ENCODE measurements at places on chromosomes 7 and 10.

GRCh38 chr7:115153769-115154477 lies 232.0 kb downstream of the MDFIC start:
- DNase-seq = no peak

- no peak for DNase-seq
Observed at GRCh38 chr10:73873838-73874215, 528 bp downstream of the CAMK2G start.

- no peak for DNase-seq
Observed at GRCh38 chr7:91824201-91824600, 56.3 kb downstream of the MTERF1 start.

DNA sequence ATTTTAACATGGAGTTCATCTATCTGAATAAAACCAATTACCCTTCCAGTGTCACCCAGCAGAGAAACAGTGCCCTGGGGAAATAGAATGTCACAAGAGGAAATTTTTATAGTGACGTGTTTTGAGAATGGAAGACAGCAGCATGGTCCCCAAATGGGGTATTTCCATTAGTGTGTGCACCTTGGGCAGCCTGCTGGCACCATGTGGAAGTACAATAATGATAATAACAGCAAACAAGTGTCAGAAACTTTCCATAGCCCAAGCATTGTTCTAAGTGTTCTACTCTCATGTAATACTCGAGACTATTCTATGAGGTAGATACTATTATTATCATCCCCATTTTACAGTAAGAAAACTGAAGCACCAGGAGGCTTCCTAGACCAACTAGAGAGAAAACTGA lies 2.2 kb upstream of the PDE1C start:
- DNase-seq = no peak

- no peak for DNase-seq
Observed at GRCh38 chr10:109838592-109839244, 84.6 kb downstream of the XPNPEP1 start.

DNA sequence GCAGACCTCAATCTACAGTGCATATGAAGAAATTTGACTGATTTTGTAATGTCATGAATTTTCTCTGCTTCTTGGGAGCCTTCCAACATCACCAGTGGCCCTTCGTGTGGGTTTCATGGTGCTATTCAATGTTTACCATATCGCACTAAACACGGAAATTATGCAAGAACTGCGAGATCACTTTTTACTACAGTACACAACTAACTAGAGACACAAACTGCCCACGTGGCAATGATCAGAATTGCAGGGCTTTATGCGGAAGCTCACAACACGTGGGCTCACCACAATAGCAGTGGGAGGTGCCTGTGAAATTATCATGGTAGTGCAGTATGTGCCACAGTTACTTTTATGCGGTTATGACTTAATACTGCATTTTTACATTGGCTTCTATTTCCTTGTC lies 449.7 kb upstream of the KLF6 start:
- no peak for DNase-seq

- no peak for DNase-seq
Observed at GRCh38 chr7:69567800-69568199, 30.5 kb upstream of the AUTS2 start.

DNA sequence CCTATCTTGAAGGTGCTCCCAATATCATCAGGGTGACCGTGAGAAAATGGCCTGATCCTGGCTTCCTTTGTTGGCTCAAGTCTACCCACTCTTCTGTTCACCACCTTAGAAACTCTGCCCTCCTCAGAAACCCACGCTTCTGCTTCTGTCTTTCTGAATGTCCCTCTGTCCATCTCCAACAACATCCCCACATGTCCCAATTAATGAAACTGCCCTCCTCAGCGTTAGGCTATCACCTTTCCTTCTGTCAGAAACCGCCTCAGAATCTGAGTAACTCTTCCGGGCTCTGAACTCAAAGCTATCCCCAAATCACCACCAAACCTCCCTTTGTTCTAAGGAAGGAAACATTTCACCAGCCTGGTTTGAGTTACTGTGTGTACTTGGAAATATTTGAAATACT lies 315.8 kb upstream of the ZNF32 start:
- no peak for DNase-seq

DNA sequence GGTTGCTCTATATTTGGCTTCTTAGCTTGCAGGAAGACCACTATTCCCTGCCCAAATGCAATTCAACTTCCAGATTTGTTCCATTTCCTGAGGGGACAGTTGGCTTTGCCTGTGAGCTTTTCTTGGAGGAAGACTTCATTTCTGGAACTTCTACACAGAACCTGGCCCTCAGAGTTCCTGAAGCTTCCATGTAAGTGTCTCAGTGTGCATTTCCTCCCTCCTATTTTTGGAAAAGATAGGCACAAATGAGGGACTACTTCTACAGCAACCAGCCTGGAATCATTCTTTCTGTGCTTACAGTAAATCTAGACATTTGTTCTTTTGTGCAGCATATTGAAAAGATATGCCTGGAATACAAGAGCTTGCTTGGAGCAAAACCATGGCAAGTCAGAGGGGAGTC lies 164.3 kb downstream of the CREB5 start:
- no peak for DNase-seq

GRCh38 chr7:157549612-157550299 lies 213.0 kb downstream of the DNAJB6 start:
- no peak for DNase-seq

- peak; percentile 81 for DNase-seq
Observed at GRCh38 chr7:73703757-73704639, 15.5 kb downstream of the STX1A start.

DNA sequence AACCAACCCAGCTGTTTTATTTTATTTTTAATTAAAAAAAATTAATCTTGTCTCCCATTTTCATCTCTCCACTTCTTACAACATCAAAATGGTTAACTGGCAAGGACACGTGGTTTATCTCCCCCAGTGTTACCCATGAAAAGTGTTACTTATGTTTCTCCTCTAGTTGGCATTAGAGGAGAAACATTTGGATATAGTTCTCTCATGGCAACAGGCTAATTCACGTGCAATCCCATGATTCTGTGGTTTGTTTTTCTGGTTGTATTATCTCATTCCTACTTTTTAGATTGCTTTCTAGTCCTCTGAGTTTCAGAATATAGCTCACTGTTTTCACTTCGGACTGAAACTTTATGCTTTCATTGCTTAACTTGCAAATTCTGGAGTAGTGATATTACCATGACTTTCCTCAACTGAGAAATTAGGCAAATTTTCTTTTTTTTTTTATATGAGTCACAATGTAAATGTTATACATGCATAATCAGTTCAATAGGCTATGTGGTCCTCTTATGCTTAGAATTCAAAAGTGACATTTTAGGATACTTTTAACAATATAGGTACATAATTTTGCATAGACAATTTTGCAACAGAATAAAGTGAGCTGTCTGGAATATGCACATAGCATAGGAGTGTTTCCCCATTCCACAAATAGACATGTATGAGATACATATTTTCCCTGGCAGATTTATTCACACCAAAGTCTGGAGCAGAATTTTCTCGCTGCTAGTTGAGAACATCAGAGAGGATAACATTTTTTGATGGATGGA lies 43.0 kb downstream of the LHFPL3 start:
- no peak for DNase-seq

DNA sequence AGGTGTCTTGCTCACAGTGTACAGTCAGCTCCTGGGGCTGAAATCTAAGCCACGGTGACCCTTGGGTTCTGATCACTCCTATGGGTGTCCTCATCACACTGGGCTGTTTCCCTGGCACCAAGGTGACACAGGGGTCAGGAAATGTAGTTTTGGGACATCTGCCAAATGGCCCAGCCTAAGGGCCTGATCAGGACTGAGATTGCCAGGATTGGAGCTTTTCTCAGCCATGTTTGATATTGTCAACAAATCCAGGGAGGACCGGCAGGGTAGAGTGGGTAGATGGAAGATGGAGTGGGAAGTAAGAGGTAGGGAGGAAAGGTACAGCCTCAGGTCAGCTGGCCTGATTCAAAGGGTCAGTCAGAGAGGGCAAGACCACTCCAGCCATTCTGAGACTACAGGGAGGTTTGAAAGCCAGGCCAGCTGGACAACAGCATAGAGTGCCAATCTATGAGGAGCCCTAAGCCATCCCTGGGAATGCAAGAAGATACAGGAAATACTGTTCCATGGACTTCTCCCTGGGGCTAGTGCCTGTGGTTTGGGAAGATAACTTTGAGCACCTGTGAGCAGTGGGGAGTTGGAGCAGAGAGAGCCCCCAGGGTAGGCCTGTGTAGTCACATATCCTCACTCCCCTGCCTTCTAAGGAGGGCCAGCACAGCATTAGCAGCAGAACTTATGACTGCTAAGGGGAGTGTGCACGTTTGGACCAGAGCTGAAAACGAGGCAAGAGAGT lies 377.3 kb upstream of the ZMIZ1 start:
- no peak for DNase-seq

DNA sequence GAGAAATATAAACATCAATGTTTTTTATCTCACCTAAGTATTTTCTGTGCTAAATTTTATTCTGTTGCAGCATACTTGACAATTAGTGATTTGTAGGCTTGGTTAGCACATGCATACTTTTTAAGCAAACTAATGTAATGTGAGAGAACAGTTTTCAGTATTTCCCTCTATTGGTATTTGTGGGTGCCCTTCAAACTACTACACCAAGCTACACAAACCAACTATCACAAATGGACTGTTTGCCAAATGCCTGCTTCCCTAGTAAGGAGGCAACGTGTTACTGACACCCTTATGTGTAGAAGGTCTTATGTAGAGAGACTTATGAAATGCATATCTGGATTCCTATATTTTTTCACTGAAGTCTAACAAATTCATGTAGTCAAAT lies 98.4 kb upstream of the FZD1 start:
- no peak for DNase-seq

DNA sequence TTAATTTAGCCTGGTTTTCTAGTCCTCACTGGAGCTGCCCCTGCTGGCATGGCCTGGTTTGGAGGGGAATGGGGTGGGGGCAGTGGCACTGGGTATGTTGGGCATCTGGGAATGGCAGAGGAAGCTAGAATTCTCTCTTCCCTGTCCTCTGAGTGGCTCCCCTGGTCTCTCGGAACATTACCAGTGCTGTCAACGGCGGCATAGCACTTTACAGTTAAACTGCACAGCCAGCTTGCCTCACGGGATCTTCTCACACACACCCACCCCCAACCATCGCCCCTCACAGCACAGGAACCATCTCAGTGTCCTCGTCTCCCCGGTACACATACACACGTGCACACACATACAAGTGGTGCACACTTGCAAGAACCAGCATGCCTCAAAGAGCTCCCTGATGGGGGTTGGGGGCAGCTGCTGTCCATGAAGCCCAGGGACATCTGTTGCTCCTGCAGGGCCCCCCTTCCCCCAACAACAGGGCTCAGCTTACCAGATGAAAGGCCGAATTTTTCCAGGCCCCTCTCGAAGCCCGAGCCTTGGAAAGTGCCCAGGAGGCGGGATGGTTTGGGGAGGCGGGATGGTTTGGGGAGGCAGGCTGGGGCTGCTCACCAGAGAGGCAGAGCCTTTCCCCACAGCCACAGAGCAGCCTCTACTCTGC lies 41.0 kb downstream of the TSPAN15 start:
- DNase-seq = no peak

- peak; percentile 29 for DNase-seq
Observed at GRCh38 chr7:132654150-132654549, 77.9 kb upstream of the PLXNA4 start.

- DNase-seq = no peak
Observed at GRCh38 chr10:19385846-19386450, 337.3 kb downstream of the MALRD1 start.

GRCh38 chr10:99506416-99506815 lies 26.3 kb upstream of the NKX2-3 start:
- no peak for DNase-seq

DNA sequence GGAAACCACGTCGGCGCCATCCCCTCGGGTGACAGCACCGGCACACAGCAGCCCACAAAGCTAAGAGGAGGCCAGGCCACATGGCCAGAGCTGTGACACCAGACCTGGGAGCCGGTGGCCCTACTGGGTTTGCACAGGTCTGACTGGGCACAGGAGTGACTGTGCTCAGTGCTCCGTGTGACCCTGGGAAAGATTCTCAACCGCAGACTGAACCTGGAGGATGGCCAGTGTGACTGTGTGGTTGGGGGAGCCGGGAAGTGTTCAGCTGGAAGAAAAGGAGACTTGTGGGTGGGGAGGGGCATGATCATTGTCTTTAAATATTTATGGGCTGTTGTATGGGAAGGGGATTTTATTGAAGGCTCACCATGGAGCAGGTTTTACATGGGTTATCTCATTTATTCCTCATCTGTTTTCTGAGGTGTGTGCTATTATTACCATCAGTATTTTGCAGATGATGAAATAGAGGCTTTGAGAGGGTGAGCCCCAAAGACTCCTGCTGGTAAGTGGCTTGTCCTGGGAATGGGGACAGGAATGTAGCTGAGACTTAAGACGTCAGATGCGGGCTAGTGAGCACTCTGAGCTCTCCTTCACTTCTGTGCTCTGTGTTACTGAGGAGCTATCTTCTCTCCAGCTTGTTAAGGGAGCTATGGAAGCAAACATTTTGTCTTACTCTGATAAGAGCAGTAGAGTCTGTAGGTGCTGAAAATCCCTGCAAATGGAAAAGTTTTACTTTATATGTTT lies 127.5 kb downstream of the TMEM178B start:
- no peak for DNase-seq

DNA sequence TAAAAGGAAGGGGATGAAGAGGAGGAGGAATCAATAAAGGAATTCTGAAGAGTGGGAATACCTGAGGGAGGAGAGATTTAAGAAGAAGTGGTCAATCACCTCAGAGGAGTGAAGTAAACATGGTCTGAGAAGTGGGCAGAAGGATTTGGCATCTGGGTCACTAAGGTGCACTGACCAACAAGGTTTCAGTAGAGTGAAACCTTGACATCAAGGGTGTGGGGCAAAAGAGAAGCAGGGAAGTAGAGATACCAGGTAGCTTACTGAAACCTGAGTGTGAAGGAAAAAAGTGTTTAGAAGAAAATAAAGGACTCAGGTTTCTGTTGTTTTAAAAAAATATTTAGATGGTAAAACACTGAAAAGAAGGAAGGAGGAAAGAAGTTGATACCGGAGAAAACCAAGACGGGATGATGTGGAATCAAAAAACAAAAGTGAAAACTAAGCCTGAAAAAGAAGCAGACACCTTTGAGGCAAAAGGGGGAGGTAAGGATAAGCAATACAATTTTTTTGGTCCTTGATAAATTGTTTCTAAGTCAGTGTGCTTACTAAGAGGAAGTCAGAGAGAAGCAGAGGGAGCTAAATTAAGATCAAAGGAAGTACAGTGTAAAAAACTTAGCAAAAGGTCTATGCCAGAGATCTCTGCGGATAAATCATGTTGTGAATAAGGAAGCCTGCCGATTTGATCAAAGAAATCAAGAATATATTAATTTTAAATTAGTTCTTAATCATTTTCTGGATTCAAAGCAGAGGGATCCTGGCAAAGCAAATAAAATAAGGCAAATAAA lies 137.2 kb upstream of the GPR22 start:
- no peak for DNase-seq

GRCh38 chr10:92720831-92721165 lies 31.0 kb downstream of the HHEX start:
- DNase-seq = no peak

GRCh38 chr10:30724296-30724695 lies 94.7 kb upstream of the LYZL2 start:
- DNase-seq = no peak

DNA sequence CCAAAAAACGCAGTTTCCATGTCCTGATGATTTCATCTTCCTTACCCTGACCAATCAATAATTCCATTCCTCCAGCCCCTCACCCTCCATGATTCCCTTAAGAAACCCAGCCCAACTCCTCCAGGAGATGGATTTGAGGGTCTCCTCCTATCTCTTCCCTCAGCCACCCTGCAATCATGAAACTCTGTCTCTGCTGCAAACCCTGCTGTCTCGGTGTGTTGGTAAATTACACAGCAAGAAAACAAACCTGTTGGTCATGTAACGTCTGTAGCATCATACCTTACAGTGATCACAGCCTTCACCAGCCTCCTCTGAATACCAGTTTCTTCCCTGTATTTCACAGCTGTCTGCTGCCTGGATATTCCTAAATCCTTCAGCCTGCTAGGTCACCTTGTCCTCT lies 300.7 kb upstream of the NEBL start:
- DNase-seq = no peak
